Daoy (cell line): ENCODE measurements at places on chromosomes 2 and 18. TPM values are rescaled to one million over a fixed set of nuclear protein-coding genes. Genes with fewer than 3 reads are reported as not detected.

Gene IRS1
- total RNA-seq: 5.2 and 6.4 TPM in 2 replicates

Gene CRIM1
- total RNA-seq: 81.5 and 95.4 TPM in 2 replicates

Gene TAF4B
- 9.4 and 12.3 TPM in 2 replicates for total RNA-seq

Gene ATP6V1C2
- 0.12 and 0.29 TPM in 2 replicates for total RNA-seq

Gene CBLN2
- 0.29 TPM in 1 of 2 replicates, not detected in the other for total RNA-seq

Gene CHRNG
- total RNA-seq: not detected in 2 replicates

Gene CRYGC
- not detected in 2 replicates for total RNA-seq

Gene KCNK3
- total RNA-seq: 0.03 and 0.80 TPM in 2 replicates

Gene UNC80
- not detected in 2 replicates for total RNA-seq
